ENCODE measurements at places on chromosomes 5 and 9. TPM values are rescaled to one million over a fixed set of nuclear protein-coding genes. Genes with fewer than 3 reads are reported as not detected.

- DNase-seq = no peak
- no peak overlapping the region for H3K4me3 ChIP-seq
- H3K27ac ChIP-seq = no peak overlapping the region
- H3K27me3 ChIP-seq = no peaks in the 10 kb centered on the region
- no peaks in the 10 kb centered on the region for H3K36me3 ChIP-seq
Measured at GRCh38 chr5:18466731-18467130, 832.5 kb downstream of the TAF11L14 start.

- no peaks in the 10 kb centered on the region for H3K4me1 ChIP-seq
- no peak for DNase-seq
- H3K4me3 ChIP-seq = no peak overlapping the region
- no peak overlapping the region for H3K27ac ChIP-seq
- no peaks in the 10 kb centered on the region for H3K36me3 ChIP-seq
Measured at GRCh38 chr9:82789155-82789824, 273.7 kb downstream of the RASEF start.

DNA sequence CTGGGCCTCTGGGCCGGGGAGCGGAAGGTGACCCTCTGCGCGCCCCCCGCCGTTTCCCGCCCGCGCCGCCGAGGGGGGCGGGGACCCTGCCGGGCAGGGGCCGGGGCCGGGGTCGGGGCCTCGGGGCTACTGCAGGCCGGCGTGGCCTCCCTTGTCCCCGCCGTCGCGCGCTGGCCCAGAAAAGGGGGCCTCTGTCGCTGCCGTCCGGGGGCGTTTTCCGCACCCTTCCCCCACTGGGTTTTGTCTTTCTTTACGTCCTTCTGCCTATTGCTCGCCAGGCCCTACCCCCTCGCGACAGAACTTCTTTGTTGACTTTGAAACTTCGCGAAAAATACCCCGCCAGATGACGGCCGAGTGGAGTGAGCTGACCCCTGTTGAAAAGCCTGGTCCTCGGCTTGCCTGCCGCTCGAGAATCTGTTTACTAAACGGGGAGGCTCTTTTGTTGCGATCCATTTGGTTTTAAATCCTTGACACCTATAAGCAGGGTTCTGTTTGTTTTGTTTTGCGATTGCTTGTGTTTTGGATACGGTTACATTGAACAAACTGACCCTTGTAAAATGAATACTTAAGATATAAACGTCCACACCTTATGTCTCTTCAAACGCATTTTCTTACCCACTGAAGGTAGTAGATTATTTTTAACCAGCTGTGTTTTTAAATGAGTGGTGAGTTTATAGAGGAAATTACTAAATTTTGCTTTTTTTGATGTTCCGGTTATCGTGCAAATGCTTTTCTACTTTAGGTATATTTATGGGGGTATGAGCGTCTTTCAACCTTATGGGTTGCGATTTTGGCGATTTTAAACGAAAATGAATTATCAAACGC lies 765 bp downstream of the MARCHF6 start:
- no peaks in the 10 kb centered on the region for H3K27me3 ChIP-seq
- H3K36me3 ChIP-seq = no peaks in the 10 kb centered on the region
- peak; percentile 89 for DNase-seq
- H3K4me3 ChIP-seq = peak overlapping the region; percentile 89
- peak overlapping the region; percentile 99 for H3K27ac ChIP-seq
- peaks cover 14% of the 10 kb centered on the region for H3K4me1 ChIP-seq

The C5orf63 gene
- total RNA-seq = 5.0 TPM

The MYO10 gene
- total RNA-seq = 16.6 TPM

Data from muscle of leg (tissue), 16 donors.